ENCODE measurements at places on chromosomes 2 and 18.

DNA sequence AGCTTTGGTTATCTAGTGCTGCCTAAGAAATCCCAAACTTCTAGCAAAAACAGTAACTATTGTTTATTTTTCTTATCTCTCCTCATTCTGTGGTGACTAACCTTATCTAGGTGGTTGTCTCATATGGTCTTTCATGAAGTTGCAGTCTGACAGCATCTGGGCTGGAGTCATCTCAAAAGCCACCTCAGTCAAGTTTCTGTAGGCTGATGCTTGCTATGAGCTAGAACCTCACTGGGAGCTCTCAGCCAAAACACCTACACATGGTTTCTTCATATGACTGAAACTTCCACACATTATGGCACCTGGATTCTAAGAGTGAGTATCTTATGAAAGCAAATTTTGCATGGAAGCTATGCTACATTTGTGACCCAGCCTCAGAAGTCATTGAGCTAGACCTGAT is 596.4 kb upstream of the VRK2 start:
- no peak for DNase-seq

- DNase-seq: no peak
Measured at GRCh38 chr2:6545336-6545735, 320.4 kb downstream of the CMPK2 start.

- DNase-seq: no peak
Measured at GRCh38 chr2:100992262-100992661, 9.8 kb upstream of the RPL31 start.

GRCh38 chr18:37654034-37654433 is 88.4 kb upstream of the CELF4 start:
- no peak for DNase-seq

DNA sequence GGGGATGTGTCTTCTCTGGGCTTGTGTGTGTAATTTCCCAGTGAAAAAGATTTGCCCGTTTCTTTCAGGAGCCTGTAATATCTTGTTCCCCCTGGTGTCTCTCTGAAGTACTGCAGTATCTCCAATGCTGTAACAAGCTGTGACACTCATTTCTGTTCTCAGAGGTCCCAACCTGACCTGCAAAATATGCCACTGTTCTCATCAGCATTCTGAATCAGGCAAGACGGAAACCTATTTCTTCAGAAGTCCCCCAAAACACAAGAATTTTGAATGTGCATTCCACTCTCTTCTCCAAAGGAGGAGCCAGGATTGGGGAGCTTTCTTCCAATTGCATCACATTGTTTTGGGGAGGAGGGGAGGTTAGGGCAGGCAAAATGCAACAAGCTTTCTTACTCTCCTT is 77.0 kb upstream of the CNGA3 start:
- peak; percentile 26 for DNase-seq

DNA sequence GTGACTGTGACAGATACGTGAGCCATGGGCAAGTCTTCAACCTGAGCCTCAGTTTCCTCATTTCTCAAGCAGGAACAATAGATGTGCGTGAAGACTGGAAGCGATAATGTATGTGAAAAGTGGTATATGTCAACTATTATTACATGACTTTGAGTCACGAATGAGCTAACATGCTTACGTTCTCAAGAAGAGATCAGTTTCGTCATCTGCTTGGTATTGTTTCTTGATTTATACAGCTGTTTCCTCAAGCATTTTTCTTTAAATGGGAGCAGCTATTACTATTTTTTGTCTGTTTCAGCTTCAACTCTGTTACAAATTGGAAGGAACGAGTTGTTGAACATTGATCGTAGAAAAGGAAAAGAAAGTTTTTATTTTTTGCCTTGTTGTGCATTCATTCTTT is 48.5 kb upstream of the THOC1 start:
- no peak for DNase-seq

DNA sequence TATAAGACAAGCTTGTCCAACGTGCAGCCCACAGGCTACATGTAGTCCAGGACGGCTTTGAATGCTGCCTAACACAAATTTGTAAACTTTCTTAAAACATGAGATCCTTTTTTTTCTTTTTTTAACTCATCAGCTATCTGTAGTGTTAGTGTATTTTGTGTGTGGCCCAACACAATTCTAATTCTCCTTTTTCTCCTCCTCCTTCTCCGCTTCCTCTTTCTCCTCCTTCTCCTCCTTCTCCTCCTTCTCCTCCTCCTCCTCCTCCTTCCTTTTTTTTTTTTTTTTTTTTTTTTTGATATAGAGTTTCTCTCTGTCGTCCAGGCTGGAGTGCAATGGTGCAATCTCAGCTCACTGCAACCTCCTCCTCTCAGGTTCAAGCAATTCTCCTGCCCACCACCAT is 39.3 kb upstream of the GTF2A1L start:
- DNase-seq: no peak

GRCh38 chr18:70421471-70422390 is 132.9 kb downstream of the SOCS6 start:
- DNase-seq: peak; percentile 13

DNA sequence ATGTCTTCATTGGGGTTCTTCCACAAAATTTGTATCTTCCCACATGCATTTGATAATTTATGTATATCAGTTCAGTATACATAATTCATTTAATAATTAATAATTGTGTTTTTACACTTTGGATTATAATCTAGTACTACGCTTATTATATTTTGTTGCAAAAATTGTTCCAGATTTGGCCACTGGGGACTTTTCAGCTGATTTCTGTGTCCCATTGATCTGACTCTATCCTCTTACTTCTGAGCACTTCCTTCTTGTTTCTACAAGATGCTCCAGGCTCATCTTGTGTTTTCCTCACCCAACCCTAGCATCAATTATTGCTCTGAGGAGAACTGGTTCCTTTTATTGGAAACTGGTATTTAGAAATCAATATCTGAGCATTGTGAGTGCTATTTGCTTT is 215.3 kb upstream of the CDH19 start:
- no peak for DNase-seq

- DNase-seq: no peak
Measured at GRCh38 chr2:64328415-64328722, 125.6 kb upstream of the LGALSL start.

- DNase-seq: no peak
Measured at GRCh38 chr2:124024561-124025170, 421 bp upstream of the CNTNAP5 start.

- DNase-seq: no peak
Measured at GRCh38 chr2:112819081-112819480, 17.5 kb downstream of the IL1B start.

DNA sequence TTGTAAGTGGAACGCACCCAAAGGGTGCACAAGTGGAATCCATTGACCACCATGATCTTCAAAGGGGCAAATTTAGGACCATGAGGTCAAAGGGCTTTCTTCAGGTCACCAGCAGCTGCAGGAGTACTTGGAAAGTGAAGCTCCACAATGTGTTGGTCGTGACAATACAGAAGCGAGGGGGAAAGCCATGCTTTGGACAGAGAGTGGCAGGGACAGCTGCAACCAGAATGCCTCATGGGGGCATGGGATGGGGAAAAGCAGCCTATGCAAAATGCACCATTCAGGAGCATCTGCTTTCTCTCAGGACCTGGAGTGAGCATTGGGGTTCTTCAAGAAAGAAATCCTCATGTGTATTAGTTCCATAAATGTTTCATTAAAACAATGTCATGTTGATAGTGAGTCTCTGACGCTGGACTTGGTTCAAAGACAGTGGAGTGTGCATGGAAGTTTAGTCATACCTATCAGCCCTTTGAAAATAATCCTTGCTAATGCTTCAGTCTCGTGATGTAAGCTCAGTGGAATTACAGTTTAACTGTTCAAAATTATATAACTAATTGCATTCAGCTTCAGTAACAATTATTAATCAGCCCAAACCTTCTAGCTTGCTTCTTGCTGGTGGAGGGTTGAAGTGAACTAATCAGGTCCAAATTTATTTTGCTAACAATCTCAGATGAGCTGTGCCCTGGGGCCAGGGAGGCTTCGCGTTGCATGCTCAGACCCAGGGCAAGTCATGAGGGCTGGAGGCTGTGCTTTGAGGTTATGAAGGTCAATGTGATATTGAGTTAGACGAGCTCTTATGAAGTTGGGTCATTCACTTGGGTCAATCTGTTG is 41.6 kb downstream of the ACKR3 start:
- no peak for DNase-seq

GRCh38 chr2:184294831-184295230 is 303.5 kb upstream of the ZNF804A start:
- no peak for DNase-seq

- no peak for DNase-seq
Measured at GRCh38 chr2:9439536-9439935, 16.1 kb downstream of the CPSF3 start.

GRCh38 chr2:151459358-151459757 is 49.7 kb downstream of the RIF1 start:
- DNase-seq: no peak

DNA sequence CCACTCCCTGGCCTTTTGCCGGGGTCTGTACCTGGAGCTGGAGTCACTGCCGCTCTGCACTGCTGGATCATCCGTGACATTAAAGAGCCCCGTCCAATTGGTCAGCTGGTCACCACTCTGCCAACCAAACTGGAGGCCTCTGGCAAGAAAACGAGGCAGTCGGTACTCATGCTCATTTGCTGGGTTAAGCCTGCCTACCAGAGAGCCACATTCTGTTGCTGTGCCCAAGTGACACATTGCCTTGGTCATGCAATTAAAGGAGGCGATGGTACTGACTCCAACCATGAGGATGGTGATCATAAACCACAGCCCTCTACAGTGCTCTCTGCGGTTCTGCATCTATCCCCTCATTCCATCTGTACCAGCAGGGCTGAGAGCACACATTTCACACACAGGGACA is 35.5 kb downstream of the ST8SIA5 start:
- DNase-seq: no peak

DNA sequence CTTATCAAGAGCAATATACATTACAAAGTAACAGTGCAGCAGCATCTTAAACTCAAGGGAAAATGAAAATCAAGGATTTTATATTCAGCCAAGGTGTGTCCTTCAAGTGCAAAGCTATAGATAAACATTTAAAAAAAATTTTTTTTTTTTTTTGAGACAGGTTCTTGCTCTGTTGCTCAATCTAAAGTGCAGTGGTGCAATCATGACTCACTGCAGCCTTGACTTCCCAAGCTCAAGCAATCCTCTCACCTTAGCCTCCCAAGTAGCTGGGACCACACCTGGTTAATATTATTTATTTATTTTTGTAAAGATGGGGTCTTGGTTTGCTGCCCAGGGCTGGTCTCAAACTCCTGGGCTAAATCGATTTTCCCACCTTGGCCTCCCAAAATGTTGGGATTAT is 9.0 kb downstream of the CDKL4 start:
- DNase-seq: no peak

DNA sequence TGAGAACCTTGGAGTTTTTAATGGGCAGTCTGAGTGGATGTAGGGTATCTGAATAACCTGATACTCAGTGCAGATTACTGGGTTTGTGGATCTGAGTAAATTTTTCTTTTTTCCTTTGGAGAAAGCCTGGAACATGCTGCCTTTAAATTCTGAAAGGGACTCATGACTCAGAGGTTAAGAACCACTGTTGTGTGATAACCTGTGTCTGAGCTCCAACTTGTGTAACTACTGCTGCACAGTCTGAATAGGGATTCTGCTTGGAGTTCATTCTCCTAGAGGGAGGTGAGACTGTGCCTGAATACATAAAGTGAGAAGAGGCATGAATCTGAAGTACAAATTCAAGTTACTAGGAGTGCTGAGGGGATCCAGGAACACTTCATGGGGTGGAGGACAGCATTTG is 36.2 kb downstream of the KDM3A start:
- DNase-seq: no peak

Measured in CD4-positive, alpha-beta T cell treated with Interleukin-12 subunit alpha and Interleukin-12 subunit beta, for 1 hour (primary cell).